Smooth muscle cell of the brain vasculature (primary cell): ENCODE measurements at places on chromosomes 7 and 10.

- no peak for DNase-seq
Measured at GRCh38 chr7:33278095-33278494, 148.7 kb downstream of the BBS9 start.

DNA sequence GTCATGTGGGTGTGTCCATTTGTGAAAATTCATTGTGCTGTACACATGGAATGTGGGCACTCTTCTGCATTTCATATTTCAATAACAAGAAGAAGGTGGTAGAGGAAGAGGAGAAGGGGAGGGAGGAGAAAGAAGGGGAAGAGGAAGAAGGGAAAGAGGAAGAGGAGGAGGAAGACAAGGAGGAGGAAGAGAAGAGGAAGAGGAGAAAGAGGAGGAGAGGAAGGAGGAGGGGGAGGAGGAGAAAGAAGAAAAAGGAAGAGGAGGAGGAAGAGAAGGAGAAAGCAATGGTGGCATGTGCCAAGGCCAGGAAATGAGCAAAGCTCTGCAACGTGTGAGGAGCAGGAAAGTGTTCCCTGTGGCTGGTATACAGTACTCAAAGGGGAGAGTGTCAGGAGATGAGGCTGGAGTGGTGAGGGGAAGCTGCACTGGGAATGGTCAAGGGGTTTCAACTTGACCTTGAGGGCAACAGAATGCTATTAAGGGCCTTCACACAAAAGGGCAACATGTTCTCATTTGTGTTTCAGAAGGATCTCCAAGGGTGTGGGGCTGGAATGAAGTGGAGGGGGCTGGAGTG is 40.5 kb downstream of the WNT2 start:
- DNase-seq: no peak

- no peak for DNase-seq
Measured at GRCh38 chr10:62084451-62084850, 183.0 kb downstream of the ARID5B start.

DNA sequence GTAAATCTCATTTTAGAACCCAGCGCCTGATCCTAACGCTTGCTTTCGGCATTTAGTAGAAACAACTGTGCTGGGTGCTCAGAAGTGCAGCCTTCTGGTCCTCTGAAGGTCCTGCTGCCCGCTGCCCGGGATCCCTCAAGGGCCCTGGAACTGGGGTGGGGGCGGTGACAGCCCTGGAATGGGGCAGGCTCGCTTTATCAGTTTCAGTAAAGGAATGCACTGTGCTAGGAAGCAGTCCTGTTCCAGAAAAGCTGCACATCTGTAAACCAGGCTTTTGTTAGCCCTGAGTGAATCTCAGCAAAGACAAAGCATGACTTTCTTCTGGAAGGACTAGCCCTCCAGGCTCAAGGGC is 254.6 kb downstream of the TNS3 start:
- no peak for DNase-seq

DNA sequence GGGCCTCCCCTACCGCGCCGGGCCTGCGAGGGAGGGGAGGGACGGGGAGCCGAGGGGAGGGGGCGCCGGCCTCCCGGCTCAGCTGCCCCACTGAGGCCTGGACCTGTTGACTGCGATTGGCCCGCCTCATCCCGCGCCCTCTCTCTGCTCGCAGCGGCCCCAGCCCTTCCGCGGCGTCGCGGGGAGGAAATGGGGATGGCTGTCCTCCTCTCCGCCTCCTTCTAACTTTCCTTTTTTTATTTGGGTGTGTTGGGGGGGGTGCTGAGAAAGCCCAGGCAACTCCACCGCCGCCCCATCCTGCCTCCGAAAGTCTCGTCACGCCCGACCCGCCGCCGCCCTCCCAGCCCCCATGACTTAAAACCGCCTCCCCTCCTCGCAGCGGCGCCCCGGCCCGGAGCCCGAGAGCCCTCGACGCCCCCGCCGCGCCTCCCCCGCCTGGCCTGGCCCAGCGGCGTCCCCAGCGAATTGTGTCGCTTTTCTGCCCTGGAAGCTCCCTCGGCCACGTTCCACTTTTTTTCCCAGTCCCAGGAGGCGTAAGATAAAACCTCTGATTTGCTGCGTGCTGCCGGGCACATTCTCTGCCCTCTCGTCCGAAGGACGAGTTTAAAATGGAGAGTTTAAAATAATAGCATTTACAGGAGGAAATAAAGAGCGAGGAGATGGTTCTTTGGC is 842 bp upstream of the SKIDA1 start:
- peak; percentile 79 for DNase-seq

DNA sequence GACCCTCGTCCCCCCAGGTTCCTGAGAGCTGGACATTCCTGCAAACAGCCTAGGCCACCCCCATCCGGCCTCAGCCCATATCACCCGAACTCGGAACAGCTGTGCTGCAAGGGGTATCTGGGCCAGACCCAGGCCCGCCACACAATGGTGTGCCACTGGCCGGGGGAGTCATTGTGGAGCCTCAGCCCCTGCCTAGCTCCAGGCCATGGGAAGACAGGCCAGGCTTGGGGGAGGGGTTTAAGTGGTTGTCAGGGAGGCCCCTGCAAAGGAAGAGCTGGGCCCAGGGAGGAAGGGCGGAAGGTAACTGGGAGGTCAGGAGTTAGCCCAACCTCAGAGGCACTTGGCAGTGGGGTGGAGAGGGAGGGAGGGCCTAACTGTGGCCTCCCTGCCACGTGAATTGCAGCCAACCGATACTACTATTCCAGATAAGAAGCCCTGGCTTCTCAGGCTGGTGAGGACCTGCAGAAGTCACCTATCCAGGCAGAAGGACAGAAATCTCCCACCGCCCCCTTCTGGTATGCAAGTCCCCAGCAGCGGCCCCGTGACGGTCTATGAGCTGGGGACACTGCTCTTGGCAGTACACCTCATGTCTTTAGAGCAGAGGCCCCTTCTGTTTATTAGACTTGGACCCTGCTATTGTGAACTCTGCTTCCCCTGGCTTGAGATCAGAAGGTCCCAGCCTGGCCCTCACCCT is 26.8 kb downstream of the VSIR start:
- DNase-seq: no peak

DNA sequence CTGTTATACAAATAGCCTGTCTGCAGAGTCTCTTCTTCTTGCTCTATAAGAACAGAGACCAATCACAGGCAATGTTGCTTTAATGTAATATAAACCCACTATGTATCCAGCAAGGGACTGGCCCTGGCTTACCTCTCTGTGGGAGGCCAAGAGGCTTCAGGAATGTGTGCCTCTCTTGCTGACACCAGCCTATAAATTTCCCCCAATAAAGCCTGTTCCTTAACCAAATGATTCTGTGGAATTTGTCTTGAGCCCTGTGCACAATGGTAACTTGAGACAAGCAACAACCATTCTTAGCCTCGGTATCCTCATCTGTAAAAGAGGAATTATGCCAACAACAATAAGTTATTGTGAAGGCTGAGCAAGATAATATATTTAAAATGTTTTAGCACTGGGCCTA is 563.7 kb downstream of the GRM8 start:
- peak; percentile 26 for DNase-seq

DNA sequence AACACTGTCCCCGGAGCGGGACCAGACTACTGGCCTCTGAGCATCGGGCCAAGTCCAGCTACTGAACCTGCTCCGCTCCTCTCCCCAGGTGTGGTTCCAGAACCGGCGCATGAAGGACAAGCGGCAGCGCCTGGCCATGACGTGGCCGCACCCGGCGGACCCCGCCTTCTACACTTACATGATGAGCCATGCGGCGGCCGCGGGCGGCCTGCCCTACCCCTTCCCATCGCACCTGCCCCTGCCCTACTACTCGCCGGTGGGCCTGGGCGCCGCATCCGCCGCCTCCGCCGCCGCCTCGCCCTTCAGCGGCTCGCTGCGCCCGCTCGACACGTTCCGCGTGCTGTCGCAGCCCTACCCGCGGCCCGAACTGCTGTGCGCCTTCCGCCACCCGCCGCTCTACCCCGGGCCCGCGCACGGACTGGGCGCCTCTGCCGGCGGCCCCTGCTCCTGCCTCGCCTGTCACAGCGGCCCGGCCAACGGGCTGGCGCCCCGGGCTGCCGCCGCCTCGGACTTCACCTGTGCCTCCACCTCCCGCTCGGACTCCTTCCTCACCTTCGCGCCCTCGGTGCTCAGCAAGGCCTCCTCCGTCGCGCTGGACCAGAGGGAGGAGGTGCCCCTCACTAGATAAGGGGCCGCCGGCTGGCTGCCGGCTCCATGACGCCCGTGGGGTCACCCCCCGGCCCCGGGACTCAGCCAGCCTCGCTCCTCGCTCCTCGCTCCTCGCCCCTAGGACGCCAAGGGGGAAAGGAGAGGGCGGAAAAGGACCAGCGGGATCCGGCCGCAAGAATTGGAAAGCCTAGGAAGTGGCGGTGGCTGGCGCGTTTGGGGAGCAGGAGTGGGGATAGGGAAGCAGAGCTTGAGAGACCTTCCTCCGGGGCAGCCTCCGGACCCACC is 3.4 kb downstream of the EVX1 start:
- DNase-seq: no peak

- no peak for DNase-seq
Measured at GRCh38 chr7:154676422-154677073, 326.4 kb downstream of the PAXIP1 start.

GRCh38 chr7:125966278-125967048 is 1036.8 kb upstream of the POT1 start:
- no peak for DNase-seq

DNA sequence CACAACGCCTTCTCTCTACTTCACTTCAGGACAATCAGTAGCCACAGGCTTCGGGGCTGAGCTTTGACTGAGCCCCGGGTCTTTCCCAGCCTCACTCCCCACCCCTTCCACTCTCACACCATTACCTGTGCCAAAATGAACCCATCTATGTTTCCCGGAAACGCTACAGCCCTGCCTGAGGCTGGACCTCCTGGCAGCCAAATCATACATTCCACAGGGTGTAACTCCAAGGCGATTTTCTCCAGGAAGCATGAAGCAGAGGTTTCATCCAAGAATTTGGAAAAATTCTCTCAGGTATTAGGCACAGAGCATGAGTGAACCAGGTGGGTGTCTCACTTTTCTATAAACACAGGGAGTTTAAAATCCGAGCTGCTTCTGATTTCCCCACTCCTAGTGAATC is 286.3 kb downstream of the TNS3 start:
- DNase-seq: no peak

DNA sequence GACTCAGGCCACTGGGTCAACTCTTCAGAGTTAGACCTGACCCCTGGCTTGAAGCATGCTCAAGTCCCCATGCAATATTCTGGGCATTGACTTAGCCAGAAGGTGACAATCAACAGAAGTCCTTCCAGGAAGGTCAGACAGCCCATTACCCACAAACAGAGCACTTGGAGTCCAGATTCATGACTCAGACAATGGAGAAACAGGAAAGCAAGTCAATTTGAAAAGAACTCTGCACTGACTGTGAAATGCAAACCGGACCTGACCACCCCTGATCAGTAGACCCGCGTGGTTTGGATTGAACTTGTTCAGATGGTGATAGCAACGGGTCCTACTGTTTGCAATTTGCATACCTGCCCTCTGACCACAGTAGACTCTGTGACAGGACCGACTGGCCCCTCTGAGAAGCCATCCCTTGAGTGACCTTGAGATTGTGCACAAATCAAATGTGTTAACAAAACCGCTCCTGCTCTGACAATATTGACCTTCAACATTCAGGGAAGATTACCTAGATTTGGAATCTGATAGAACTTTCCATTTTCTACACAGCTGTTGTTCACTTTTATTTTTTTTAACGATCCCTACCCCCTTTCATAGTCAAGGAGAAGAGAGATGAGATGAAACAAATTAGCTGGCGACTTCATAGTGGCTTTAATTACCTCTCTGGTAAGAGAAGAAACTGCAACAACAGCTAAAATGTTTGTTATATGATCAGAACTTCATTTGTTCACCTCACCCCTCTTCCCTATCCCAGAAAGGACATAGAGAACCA is 138.7 kb downstream of the NRP1 start:
- no peak for DNase-seq

DNA sequence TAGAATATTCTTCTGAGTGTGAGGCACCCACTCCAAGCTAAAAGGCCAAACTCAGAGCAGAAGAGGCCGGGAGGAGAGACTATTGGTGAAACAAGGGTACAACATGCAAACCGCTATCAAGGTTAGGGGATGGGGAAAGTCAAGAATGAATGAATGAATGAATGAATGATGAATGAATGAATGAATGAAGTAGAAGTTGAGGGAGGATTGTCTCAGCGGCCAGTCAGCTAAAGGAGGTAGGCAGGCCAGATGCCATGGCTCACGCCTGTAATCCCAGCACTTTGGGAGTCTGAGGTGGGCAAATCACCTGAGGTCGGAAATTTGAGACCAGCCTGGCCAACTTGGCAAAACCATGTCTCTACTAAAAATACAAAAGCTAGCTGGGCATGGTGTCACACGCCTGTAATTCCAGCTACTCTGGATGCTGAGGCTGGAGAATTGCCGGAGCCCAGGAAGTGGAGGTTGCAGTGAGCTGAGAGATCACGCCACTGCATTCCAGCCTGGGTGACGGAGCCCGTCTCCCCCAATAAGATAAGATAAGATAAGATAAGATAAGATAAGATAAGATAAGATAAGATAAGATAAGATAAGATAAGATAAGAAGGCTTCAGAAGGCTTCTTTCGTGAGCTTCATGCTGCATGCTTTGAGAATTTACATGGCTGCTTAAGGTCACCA is 250.8 kb downstream of the CCDC3 start:
- DNase-seq: no peak

DNA sequence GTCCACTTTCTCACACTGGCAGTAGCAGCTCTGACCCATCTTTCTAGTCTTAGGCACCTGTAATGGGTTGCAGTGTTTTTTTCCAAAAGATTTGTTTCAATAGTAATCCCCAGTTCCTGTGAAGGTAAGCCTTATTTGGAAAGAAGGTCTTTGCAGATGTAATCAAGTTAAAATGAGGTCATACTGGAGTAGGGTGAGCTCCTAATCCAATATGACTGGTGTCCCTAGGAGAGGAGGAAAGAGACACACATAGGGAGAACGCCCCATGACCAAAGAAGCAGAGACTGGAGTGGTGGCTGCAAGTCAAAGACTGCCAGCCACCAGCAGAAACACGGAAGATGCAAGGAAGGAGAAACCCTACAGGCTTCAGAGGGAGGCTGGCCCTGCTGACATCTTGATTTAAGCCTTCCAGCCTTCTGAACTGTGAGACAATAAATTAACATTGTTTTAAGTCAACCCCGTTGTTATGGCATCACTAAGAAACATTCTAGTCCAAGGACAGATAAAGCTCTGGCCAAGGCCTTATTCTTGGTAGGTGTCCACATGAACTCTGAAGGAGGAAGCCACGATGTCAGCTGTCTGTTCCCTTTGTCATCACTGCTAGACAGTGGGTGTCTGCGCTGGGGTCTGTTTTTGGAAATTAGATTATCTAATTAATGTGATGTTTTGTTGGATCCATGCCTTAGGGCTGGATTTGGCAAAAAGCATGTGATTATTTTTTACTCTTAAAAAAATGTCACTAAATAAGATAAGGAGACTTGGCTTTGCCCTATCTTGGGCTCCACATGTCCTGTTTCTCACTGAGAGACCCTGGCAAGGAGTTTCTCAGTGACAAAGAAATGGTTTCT is 214.9 kb downstream of the KCNMA1 start:
- DNase-seq: no peak

DNA sequence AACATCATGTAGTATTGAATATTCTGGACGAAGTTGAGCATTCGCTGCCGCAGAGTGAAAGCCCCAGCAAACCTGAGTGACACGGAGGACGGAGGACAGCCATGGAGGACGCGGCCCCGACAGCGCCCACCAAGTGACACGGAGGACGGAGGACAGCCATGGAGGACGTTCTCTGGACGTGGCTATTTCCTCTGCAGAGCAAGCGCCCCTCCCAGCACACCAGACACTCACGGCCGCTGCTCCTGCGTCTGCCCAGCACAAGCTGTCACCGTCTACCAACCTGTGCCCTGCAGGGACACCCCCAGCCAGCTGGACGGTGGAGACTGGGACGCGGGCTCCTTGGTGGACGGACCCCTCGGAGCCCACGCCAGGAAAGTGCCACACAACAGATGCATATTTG is 7.3 kb upstream of the ADAM8 start:
- no peak for DNase-seq

- no peak for DNase-seq
Measured at GRCh38 chr7:24448038-24448437, 125.2 kb upstream of the PALS2 start.
